ENCODE measurements at places on chromosomes 12 and 14. TPM values are rescaled to one million over a fixed set of nuclear protein-coding genes. Genes with fewer than 3 reads are reported as not detected.

DNA sequence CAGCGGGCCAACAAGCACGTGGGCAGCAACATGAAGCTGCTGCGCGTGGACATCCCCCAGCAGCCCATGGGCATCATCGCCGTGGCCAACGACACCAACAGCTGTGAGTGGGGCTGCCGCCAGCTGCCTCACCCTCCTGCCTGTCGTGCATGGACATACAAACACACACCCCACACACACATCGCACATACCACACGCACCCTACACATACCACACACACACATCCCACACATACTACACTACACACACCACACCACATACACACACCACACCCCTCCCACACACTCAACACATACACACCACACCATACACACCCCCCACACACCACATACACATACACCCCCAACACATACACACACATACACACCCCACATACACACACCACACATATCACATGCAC is 25.2 kb upstream of the NXPH4 start:
- DNase-seq, result peak; percentile 40

Gene BEST3
- 72.2 TPM for total RNA-seq

GRCh38 chr12:47145188-47145587 is 65.4 kb upstream of the AMIGO2 start:
- no peak for DNase-seq

- no peak for DNase-seq
Measured at GRCh38 chr14:102272392-102272791, 32.6 kb downstream of the MOK start.

GRCh38 chr12:131752451-131752850 is 41.6 kb downstream of the SFSWAP start:
- DNase-seq, result peak; percentile 23

DNA sequence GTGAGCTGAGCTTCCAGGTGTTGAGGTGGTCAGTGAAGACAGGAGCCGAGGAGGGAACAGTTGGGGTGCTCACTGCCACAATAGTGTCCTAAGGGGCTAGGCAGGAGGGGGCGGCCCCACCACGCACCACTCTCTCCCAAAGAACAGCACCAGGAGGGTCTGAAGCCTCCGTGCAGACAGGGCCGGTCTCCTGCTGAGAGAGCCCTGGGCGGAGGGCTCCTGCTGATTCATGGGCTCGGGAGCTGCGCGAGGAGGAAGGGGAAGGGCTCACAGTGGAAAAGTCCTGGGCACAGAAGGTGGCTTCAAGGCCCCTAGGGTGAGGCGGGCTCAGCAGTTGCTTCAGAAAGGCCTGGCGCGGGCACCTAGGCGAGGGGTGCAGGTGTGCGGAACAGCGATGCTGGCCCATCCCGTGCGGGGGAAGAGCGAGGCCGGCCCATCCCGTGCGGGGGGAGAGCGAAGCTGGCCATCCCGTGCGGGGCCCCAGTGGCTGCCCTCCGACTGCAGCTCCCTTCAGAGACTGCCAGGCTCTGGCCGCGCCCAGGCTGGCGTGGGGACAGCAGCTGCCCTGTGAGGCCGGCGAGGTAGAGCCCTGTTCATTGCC is 176.7 kb downstream of the ADGRD1 start:
- DNase-seq, result no peak

Gene FOXG1
- total RNA-seq, result 0.10 TPM

Gene SLC10A1
- not detected for total RNA-seq

Gene CALM1
- total RNA-seq, result 236 TPM

Gene ZCCHC8
- 31.3 TPM for total RNA-seq
